ENCODE measurements at places on chromosomes 12 and 14. TPM values are rescaled to one million over a fixed set of nuclear protein-coding genes. Genes with fewer than 3 reads are reported as not detected.

DNA sequence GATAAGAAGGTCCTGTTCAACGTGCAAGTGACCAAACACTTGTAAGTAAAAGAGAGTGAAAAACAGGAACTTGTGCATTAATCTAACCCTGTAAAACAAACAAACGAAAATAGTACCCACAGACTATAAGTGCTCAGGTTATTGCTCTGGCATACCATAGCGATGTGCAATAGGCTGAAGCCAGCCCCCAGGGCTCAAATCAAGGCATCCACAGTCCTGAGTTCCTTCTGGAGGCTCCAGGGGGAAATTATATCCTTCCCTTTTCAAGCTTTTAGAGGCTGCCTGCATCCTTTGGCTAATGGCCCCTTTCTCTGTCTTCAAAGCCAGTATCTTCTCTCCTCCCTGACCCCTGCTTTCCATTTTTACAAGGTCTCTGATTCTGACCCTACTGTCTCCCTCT lies 8.1 kb upstream of the CMAS start:
- DNase-seq: no peak

DNA sequence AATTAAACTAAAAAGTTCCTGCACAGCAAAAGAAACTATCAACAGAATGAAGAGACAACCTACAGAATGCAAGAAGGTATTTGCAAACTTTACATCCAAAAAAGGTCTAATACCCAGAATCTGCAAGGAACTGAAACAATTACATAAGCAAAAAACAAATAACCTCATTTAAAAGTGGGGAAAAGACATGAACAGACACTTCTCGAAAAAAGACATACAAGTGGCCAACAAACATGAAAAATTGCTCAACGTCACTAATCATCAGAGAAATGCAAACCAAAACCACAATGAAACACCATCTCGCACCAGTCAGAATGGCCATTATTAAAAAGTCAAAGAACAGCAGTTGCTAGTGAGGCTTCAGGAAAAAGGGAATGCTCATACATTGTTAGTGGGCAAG lies 15.2 kb downstream of the PDE6H start:
- DNase-seq: no peak

DNA sequence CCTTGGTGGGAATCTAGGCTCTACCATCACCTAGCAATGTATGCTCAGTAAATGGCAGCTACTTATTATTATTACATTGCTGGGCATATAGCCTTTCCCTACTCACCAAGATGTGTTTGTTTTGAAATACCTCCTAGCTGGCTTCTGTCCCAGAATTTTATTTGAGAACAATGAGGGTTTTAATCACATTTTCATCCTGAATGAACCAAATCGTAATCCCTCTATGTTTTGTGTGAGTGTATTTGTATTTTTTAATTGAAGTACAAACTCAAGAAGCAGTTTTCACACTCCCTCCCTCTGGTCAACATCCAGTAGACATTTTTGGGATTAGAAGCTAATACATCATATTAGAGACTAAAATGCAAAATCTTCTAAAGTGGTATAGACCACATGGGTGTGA lies 7.6 kb downstream of the SLC7A8 start:
- DNase-seq: no peak

- DNase-seq: no peak
Observed at GRCh38 chr12:111395336-111396187, 10.2 kb upstream of the SH2B3 start.

The SYT1 gene
- not detected for total RNA-seq

The AHNAK2 gene
- 0.09 TPM for total RNA-seq
